ENCODE measurements at places on chromosomes 4 and X.
A peak's percentile ranks its signal among the peaks of the same experiment; 100 is the strongest.

- DNase-seq = no peak
These were observed 28.3 kb upstream of the BTC start for GRCh38 chr4:74822603-74823002.

- DNase-seq = no peak
These were observed 1.6 kb upstream of the EFNB1 start for GRCh38 chrX:68827256-68827655.

DNA sequence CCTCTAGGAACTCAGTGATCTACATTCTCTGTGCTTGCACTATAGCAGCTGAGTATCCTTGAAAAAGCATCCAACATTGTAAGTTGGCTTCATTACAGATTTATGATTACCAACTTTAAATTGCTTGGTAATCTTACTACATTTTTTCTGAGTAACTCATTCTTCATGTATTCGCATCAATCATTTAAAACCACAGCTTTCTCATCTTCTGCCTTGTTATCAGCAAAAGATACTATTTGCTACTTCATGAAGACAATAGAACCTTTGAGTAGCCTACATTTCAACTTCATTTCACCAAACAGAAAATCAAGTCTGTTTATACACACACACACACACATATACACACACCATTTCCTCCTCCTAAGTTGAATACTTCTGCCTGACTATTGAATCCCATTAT lies 6.2 kb upstream of the DCAF8L2 start:
- DNase-seq = no peak

GRCh38 chr4:1234811-1235292 lies 14.1 kb downstream of the CTBP1 start:
- no peak for DNase-seq

GRCh38 chrX:120016068-120016441 lies 61.4 kb downstream of the RHOXF2B start:
- DNase-seq = no peak

DNA sequence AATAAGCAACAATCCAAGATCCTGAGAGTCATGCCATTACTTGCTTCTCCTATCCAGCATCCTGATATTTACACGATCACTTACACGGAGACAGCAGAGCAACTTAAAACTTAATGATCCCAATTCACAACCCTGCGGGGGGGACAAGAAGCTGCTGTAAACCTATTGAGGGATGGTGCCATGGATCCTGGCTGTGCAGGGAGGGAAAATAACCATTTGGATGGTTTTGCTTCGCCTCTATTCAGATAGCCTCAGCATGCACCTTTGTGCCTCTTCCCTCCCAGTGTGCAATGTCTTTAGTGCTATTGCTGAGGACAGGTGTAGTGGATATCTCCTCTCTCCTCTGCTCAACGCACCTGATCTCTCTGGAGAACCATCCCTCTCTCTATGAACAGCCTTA lies 89.7 kb upstream of the PPARGC1A start:
- no peak for DNase-seq

GRCh38 chr4:12703036-12703435 lies 781.1 kb downstream of the RAB28 start:
- no peak for DNase-seq

DNA sequence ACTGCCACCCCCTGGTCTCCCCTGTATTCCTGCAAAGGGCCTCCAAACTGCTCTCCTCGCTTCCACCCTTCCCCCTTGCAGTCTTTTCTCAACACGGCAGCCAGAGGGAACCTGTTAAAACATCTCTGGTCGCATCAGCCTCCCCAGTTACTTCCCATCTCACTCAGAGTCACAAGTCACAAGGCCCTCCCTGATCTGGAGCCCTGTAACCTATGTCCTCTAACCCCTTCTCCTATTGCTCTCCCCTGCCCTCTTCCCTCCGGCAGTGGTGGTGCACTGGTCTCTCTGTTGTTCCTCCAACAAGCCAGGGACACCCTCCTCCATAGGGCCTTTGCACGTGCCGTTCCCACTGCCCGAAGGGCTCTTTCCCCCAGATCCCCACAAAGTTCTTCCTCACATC lies 73.2 kb downstream of the SH3KBP1 start:
- DNase-seq = no peak

DNA sequence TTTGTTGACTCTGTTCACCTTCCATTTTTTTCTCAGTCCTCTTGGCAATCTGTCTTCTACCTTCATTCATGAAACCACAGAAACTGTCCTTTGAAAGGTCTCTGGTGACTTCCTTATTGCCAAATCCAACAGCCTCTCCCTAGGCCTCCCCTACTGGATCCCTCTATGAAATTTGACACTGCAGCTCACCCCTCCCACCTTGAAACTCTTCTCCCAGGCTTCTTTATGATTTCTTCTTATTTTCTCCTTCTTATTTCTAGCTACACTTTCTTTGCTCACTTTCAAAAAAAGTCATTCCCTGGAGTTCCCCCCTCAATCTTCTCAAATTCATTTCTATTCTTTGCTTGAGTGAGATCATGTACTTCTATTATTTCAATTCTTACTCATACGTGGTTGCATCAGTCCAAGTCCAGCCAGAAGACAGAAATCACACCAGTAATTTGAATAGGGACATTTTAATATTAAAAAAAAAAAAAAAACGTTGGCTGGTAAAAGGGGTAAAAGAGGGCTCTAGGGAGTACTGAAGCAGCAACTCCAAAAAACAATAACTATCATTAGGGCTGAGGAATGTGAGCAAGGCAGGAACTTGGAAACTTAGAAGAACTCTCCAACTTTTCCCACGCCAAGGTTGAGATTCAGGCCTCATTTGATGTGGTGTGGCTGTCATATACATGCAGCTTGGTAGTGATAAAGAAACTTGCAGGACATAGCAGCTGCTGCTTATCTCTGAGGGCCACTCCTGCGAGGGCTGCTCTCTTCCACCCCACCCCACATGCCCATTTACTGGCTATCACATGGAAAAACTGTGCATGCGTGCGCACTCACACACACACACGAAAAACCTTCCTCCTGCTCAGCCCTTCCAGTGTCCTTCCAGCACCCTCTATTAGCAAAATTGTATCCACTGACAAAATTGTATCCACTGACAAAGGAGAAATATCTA lies 169.8 kb upstream of the GALNT7 start:
- DNase-seq = no peak

- DNase-seq = no peak
These were observed 45.7 kb downstream of the PRPS1 start for GRCh38 chrX:107673933-107674479.

GRCh38 chrX:150536455-150537116 lies 31.8 kb upstream of the MTM1 start:
- no peak for DNase-seq

DNA sequence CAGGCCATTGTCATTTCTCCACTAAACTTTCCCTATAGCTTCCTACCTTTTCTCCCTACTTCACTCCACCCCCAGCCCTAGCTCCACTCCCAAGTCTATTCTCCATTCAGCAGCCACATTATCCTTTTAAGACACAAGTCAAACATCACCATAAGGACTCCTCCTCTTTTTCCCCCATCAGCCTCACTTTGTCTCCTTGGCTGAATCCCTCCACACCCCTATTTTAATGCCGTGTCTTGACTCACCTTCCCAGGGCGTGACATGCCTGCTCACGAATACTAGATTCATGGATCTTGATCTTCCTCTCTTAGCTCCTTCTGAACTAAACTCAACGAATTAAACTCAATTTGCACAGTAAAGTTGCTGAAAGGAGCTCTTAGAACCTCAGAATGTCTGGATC lies 281.9 kb downstream of the PTTG2 start:
- no peak for DNase-seq

DNA sequence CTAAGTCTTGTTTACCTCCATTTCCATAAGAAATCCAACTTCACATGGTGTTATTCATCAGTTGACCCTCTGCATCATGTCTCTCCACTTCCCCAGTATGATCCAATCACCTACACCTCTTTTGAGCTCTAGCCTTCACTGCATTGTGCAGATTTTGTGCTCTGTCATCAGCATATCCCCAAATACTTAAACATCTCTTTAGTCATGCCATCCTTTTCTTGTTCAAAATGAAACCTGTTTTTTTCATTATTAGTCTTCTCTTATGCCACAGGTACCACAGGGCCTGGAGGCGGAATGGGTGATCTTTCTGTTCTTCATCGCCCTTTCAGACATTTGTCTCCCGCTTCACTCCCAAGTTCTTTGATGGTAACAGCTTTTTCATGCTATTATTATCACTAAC lies 382.7 kb upstream of the GALNTL6 start:
- no peak for DNase-seq

GRCh38 chr4:140595065-140595464 lies 26.3 kb upstream of the UCP1 start:
- peak; percentile 18 for DNase-seq

DNA sequence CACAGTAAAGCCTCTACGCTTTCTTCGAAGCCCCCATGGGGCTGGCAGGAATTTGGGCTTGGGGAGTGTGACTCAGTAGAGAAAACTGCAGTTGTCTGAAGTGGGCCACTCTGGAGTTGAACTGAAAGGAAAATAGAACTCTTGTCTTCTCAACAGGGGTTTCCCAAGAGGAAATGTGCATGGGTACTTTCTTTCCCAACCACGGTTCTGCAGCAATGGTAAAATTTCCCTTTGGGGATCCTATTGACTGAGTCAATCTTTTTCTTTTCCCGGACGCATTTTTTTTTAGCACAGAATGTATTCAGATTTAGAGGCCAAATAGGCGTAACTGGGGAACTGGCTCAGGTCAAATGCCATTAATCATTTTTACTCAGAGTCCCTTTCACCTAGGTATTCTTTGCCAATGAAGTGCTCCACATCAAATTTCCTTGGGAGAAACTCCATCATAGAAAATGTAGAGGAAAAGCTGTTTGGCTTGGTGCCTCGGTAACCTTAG lies 269.3 kb downstream of the STIM2 start:
- no peak for DNase-seq

DNA sequence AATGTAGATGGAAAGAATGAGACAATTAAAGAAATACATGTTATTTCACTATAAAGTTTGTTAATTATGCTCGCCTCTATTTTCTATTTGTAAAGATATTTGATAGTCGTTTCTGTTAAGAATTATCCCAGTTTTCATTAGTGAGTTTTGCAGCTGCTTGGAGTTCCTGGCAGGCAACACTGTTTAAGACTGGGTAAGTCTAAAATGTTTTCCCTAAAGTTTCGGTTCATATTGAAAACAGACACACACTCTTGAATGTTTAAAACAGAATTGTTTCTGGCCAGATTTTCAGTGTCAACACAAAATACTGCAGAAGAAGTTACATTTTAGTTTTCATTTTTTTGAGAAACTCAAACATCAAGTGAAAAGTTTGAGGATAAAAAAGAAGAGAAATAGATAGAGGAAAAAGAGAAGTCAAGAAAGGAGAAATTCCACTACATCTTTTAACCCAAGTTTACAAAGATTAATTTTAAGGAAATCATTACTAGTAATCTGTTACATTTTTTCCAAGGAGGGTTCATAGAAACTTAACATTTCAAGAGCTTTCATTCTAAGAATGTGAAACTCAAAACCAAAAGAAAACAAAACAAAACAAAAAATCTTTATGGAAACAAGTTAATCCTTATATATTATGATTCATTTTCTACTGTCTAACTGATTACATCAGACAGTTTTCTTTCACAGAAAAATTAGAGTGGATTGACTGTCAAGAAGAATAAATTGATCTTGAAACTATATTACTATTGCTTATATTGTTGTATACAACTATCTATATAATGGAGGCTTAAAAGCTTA lies 305.5 kb downstream of the FAT4 start:
- no peak for DNase-seq

- no peak for DNase-seq
These were observed 3.4 kb upstream of the IGBP1 start for GRCh38 chrX:70129816-70130215.

GRCh38 chr4:30208731-30209435 lies 511.3 kb upstream of the PCDH7 start:
- peak; percentile 13 for DNase-seq

DNA sequence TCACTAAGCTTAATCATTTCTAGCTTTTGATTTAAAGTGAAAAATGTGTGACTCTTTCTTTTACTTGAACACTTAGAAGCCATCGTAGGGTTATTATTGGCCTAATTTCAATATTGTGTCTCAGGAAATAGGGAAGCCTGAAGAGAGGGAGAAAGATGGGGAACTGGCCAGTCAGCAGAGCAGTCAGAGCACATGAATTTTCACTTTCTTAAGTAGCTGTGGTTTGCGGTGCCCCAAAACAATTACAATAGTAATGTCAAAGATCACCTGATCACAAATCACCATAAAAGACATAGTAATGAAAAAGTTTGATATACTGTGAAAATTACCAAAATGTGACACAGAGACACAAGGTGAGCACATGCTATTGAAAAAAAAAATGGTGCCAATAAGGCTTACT lies 45.5 kb downstream of the CENPC start:
- no peak for DNase-seq

- no peak for DNase-seq
These were observed 69.0 kb downstream of the ASB9 start for GRCh38 chrX:15200871-15201270.

- no peak for DNase-seq
These were observed 19.1 kb downstream of the SASH3 start for GRCh38 chrX:129798888-129799287.

- no peak for DNase-seq
These were observed 57.4 kb downstream of the NSD2 start for GRCh38 chr4:1928356-1929239.

DNA sequence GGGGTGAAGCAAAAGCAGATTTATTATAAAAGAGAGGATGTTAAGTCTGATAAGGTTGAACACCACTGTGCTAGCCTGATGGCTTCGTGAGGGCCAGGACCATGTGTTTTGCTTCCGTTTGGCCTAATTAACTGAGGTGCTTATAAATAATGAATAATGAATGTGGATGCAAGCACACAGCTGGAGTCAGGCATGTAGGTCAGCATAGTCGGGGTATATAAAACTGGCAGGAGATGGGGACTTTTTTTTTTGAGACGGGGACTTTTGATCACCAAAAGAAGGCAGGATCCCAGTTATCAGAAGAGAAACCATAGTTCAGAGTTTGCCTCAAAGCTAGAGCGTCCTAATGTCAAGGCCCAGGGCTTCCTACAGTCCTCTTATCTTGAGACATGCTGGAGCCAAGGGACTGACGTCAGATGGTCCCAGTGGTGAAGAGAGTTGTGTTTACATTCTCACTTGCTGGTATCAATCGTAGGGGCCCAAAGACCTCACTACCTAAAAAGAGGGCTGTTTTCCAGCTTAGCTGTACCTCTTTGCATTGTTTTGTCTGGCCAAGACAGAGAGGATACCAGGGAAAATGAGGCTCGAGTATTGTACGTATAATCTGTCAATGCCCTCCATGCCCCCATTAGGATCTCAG lies 50.4 kb downstream of the RTL9 start:
- DNase-seq = no peak

DNA sequence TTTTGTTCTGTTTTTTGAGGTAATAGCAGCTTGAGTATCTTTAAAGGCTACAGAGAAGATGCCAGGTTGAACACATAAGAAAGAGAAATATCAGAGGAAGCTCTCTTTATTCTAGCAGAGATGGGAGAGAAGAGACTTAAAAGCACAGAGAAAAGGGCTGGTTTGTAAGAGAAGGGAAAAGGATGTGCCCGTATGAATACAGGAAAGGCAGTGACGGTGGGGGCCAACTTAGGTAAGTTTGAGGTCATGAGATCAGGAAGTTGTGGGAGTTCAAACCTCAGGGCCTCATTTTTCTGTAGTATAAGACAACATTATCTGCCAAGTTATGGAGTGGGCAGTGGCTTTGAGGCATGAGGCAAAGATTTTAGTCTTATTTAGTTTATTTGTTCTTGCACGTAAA lies 121.3 kb upstream of the S100G start:
- DNase-seq = no peak

All from NCI-H460 (cell line).